Thoracic aorta (tissue), 2 donors: ENCODE measurements at places on chromosomes 6 and 20.

GRCh38 chr6:153145591-153145990 lies 14.5 kb upstream of the RGS17 start:
- DNase-seq = no peak

GRCh38 chr20:51586005-51586440 lies 43.5 kb upstream of the NFATC2 start:
- no peak for DNase-seq

DNA sequence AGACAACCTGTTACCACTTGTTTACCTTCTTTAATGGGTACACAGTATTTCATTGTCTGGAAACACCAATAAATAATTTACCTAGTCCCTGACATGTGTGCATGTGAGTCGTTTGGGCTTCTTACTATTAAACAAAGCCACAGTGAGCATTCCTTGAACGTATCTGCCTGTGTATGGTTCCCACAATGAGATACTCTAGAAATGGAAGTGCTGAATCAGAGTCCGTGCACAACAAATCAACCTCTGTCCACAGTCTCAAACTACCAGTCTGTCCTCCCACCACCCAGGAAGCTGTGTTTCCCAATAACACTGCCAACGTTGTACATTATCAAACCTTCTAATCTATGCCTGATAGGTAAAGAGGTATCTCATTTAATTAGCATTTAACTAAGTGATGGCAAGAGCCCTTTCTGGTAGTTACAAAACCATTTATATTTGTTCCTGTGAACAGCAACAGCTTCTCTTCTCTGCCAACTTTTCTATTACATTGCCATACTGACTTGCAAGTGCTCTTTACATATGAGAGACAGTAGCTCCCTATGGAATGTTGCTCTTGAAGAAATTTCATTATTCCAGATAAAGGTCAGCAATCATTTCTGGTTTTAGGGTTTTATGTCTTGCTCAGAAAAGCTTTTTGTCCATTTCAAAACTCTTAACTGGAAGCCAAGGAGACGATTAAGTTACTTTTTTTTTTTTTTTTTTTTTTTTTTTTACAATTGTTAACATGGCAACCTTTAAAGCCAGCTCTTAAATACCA lies 14.7 kb downstream of the JAG1 start:
- no peak for DNase-seq

DNA sequence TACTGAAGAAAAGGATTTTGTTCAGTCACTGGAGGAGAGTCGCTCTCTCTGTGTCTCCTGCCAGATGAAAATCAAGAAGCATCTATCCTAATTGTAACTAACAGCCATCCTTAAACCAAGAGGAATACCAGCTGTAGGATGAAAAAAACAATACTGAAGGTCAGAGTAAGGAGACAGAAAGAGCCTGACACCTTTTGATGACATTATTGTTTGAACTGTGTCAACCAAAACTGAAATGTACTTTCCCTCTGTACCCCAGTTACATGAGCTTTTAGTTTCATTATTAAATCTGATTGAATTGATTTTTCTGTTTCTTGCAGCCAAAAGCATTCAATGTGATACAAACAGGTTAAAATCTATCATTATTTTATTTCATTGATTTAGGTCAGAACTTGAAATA lies 17.2 kb upstream of the BTBD9 start:
- no peak for DNase-seq

DNA sequence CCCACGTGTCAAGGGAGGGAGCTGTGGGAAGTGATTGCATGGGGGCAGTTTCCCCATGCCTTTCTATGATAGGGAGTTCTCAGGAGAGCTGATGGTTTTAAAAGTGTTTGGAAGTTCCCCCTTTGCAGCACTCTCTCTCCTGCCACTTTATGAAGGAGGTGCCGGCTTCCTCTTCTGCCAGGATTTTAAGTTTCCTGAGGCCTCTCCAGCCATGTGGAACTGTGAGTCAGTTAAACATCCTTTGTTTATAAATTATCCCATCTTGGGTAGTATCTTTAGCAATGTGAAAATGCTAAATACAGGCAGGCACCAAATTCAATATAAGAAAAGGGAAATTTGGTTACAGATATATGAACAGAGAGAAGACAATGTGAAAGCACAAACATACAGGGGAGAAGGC lies 96.4 kb upstream of the EPHA7 start:
- no peak for DNase-seq

- DNase-seq = no peak
Measured at GRCh38 chr6:128558021-128558420, 37.6 kb upstream of the PTPRK start.

- no peak for DNase-seq
Measured at GRCh38 chr20:44171775-44172571, 15.0 kb downstream of the JPH2 start.

DNA sequence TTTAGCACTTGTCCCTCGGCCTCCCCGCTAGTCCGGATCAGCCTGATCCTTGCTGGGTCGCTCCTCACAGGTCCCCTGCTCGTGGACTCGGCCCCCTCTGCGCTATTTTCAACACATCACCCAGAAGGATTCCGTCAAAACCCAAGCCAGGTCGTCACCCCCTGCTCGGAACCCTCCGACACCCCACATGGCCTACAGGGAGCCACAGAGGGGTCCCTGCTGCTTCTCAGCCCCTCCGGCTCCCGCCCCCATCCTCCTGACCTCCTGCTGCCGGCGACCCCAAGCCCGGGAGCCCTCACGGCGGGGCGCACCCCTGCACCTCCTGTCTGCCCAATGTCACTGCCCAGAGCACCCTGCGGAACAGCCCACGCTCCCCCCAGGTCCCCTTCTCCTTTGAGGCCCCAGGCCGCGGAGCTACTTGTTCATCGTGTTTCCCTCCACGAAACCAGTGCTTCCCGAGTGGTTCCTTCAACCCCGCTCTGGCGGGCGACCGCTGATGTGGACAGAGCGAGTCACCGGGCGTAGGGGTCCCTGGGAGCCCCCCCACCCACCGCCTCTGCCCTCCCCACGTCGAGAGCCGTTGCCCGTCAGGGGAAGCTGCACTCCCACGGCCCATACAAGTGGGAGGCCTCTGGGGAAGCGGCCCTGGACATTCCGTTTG lies 638 bp upstream of the MYL9 start:
- no peak for DNase-seq

DNA sequence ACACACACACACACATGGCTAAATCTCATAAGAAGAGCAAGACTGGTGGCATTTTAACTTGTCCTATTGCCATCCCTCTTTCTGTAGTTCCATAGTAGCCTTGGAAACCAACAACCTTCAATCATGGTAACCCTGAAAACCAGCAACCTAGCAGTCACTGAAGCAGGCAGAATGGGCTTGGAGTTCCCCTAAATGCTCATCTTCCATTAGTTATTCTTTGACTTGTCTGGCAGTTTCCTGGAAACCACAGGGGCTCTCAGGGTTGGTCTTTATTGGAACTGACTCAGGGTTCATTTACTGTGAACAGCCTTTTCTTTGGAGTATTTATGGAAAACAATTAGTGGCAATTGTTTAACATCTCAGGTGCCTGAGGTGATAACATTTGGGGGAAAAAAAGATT lies 19.4 kb upstream of the BRPF3 start:
- no peak for DNase-seq

DNA sequence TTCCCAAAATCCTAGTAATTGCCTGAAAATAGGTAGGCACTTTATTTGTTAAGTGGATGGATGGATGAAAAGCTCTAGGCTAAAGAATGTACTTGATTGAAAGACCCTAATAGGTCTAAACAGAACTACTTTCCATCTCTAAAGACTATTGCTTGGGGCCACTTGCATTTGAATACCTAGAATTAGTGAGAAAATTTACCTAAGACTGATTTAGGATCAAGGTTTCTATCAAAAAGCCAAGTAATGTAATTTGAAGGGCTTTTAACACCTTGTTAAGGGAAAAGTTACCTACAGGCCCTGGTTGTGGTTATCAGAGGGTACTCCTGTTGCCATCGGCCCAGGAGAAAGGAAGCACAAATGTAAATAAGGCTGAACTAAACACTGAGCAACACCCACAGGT lies 580.7 kb downstream of the LMBRD1 start:
- DNase-seq = no peak

- no peak for DNase-seq
Measured at GRCh38 chr6:43775535-43775885, 5.5 kb downstream of the VEGFA start.

GRCh38 chr6:47288267-47289090 lies 21.2 kb downstream of the TNFRSF21 start:
- DNase-seq = no peak

GRCh38 chr20:53929974-53930650 lies 140.3 kb downstream of the BCAS1 start:
- no peak for DNase-seq

GRCh38 chr6:69887026-69887425 lies 20.7 kb downstream of the COL19A1 start:
- DNase-seq = no peak

- DNase-seq = no peak
Measured at GRCh38 chr6:90286884-90287488, 9.7 kb downstream of the BACH2 start.

- DNase-seq = no peak
Measured at GRCh38 chr20:63135411-63135810, 80.5 kb downstream of the YTHDF1 start.

DNA sequence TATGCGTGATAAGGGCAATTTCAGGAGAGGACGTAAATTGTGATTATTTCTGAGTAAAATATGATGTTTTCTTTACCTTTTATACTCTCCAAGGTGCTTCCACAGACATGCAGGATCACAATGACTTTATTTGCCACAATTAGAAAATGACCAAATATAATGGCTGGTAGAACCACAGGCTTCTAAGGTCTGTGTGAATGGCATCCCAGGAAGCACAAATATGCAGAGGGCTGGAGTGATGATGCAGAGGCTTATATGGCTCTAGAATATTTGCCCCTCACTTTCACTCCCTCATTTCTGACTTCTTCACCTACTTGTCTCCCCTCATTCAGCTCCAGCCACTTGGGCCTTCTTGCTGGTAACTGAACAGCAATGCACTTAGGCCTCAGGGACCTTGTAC lies 502.1 kb upstream of the MAP3K7 start:
- no peak for DNase-seq

DNA sequence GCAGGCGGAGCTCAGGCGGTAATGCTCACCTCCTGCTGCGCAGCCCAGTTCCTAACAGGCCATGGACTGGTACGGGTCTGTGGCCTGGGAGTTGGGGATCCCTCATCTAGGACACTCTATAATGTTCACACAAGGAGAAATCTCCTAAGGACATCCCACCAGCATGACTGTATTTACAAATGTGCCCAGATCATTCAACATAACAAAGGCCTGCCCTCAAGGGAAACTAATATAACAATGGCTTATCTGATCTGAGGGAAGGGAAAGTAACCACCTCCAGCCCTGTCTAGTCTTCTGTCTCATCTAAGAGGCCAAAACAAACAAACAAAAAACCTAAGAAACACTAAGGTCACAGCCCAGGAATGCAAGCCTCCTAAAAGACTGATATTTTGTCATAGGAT lies 232.8 kb downstream of the RNGTT start:
- DNase-seq = no peak

- DNase-seq = no peak
Measured at GRCh38 chr6:79564636-79565035, 27.4 kb upstream of the LCA5 start.

DNA sequence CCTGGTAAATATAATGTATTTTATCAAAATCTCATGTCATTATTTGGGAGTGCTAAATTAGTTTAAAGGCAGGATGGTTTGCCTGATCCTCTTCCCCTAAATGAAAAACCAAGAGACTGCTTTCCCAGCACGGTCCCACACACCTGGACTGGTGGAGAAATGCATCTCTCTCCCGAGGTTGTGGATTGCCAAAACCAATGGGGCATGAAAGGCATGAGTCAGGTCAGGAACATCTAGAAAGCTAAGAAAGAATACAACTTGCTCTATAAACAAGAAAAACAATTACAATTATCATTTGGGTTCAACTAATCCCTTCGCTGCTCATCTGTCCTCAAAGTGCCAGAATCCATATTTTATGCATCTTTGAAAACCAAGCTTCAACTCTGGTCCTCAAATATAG lies 308.3 kb upstream of the IRAK1BP1 start:
- no peak for DNase-seq

- DNase-seq = no peak
Measured at GRCh38 chr6:134425513-134425912, 107.6 kb upstream of the SGK1 start.

- DNase-seq = no peak
Measured at GRCh38 chr6:109170333-109170732, 75.0 kb downstream of the CEP57L1 start.

GRCh38 chr6:64679416-64679815 lies 1027.6 kb downstream of the EYS start:
- DNase-seq = no peak

DNA sequence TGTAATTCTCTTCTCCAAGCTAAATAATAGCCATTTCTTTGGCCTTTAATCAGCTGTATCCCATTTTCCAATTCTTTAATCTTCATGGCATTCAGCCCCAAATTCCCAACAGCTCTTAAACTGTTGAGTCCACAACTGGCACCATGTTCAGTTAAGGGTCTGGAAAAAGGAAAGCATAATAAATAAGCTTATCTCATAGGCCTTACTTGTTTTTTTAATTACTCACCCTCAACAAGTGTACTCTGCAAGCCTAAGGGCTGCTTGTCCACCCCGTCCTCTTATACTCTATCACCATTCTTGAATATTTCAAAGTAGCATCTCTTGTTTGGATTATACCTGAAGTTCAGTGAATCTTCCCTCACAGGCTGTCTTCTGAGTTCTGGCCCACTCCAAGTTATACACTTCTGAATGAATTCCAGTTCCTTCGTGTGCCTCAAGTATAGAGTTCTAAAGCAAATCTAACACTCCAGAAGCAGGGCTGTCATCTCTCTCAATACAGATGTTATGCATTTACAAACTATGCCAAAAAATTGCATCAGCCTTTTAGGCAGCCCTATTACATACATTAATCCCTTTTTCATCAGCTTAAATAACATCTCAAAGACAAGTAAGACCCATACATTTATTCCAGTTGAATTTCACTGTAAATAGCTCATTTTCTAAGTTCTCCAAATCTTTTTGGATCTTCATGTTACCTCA lies 98.7 kb downstream of the COL21A1 start:
- DNase-seq = no peak

DNA sequence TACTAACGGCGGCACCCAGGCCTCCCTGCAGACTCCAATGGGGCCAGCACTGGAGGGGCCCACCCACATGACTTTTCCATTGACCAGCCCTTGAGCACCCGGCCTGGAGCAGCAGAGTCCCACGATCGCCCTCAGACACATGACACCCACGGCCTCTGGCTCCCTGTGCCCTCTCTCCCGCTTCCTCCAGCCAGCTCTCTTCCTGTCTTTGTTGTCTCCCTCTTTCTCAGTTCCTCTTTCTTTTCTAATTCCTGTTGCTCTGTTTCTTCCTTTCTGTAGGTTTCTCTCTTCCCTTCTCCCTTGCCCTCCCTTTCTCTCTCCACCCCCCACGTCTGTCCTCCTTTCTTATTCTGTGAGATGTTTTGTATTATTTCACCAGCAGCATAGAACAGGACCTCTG lies 26.1 kb upstream of the FANCE start:
- DNase-seq = no peak

GRCh38 chr6:37980222-37980595 lies 160.7 kb downstream of the ZFAND3 start:
- DNase-seq = no peak
